NCI-H187 treated with DMSO at 0.1 percent for 48 hours (cell line): ENCODE measurements at places on chromosomes 1 and 21.

DNA sequence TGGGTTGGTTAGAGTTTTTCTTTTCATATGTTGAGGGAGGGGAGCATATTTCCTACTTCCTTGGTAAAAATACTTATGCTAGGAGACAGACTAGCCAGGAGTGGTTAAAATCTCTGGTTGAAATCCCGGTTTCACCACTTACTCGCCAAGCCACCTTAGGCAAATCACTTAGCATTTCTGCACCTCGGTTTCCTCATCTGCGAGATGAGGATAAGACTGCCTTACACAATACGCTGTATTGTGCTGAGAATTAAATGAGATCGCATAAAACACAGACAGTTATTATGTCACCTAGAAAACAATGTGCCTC lies 1.4 kb downstream of the IFFO2 start:
- DNase-seq: no peak

GRCh38 chr1:40650075-40650474 lies 15.4 kb downstream of the RIMS3 start:
- no peak for DNase-seq

- no peak for DNase-seq
Observed at GRCh38 chr21:46324390-46325072, 575 bp downstream of the PCNT start.

GRCh38 chr21:34201481-34201858 lies 128.1 kb downstream of the MRPS6 start:
- DNase-seq: no peak

- DNase-seq: no peak
Observed at GRCh38 chr1:112906150-112906698, 49.8 kb downstream of the SLC16A1 start.

- no peak for DNase-seq
Observed at GRCh38 chr1:240786880-240787279, 174.9 kb upstream of the GREM2 start.

- DNase-seq: no peak
Observed at GRCh38 chr1:176416777-176417176, 46.2 kb upstream of the PAPPA2 start.

DNA sequence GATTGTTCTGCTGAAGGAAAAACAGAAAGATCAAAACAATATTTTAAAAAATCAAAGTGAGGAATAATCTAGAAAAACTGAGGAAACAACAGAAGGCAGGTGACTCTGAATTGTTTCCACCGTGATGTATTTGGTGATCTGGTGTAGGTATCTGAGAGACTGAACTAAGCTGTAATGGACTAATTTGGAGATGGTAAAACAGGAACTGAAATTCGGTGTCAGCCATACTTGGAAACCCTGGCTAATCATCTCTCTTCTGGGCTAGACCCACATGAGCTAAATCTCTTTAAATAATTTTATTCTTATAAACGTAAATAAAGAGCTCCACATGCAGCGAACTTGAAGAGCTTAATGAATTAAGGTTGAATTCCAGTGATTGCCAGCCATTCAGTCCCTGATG lies 1226.1 kb downstream of the NCAM2 start:
- DNase-seq: no peak

DNA sequence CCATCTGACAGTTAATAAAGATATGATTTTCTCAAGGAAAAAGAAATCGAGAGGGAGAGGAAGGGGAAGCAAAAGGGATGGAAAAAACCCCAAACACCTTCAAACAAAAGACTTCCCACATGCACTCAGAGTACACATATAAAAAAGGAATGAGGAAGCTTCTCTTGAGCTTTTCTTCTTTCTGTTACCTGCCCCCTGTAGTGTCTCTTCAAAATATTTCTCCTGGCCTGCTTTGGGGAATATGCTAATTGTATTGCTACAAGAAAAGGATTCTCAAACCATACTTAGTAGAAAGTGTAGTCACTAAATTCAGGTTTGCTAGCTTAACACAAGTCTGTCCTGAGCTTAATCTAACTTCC lies 58.7 kb downstream of the KIF14 start:
- no peak for DNase-seq
